ENCODE measurements at places on chromosomes 7 and 10.

- no peak for DNase-seq
Measured at GRCh38 chr10:128009372-128010126, 102.6 kb downstream of the PTPRE start.

GRCh38 chr10:110916554-110917346 lies 2.2 kb downstream of the BBIP1 start:
- no peak for DNase-seq

DNA sequence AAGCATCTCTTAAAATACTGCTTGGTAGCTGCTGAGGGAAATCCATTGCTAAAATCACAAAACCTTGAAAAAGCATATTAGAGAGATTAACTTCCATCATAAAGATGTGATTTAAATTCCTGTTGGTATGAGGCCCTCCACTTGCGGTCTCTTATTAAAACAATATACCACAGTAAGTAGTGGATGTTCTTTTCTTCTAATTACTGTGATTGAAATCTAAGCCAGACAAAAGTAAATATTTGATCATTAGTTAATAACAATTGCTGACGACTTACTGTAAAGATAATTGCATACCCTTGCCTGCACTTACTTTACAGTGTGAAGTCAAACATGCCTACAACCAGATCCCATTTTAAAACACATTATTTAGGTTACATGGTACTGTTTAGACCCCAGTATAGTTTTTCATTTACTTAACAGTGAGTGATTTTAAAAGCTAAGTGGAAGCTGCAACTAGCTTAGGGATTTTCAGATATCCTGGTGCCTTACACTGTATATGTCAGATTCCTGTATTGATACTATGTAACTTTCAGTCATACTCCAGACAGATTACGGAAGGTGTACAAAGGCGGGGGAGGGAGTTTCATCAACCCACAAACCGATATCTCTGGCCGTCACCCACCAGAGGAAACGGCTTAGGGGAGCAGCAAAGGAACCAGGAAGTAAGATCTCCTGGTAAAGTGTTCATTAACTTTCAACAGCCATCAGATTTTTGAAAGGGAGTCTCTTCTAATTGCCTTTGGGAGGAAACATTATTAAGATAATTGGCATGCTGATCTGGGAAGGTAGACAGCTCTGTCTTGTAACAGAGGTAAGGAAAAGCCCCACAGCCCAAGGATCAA lies 986 bp downstream of the NRP1 start:
- peak; percentile 49 for DNase-seq

DNA sequence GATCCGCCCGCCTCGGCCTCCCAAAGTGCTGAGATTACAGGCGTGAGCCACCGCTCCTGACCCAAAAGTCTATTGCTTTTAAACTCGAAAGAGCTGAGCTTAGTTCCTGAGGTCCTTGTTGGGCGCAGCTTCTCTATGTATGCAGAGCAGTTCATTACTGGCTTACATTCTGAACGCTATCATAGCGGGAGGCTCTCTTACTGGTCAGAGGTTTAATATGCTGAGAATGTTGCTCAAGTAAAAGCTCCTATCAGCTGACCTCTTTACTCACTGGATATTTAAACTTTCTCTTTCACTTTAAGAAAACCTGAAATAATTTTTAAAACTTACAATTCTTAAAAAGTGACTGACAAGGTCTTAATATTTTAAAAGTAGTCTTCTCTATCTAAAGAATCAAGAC lies 160.8 kb upstream of the WNT16 start:
- no peak for DNase-seq

GRCh38 chr10:125661941-125662515 lies 20.9 kb downstream of the TEX36 start:
- DNase-seq, result no peak

- no peak for DNase-seq
Measured at GRCh38 chr7:155231941-155232340, 65.7 kb upstream of the INSIG1 start.

DNA sequence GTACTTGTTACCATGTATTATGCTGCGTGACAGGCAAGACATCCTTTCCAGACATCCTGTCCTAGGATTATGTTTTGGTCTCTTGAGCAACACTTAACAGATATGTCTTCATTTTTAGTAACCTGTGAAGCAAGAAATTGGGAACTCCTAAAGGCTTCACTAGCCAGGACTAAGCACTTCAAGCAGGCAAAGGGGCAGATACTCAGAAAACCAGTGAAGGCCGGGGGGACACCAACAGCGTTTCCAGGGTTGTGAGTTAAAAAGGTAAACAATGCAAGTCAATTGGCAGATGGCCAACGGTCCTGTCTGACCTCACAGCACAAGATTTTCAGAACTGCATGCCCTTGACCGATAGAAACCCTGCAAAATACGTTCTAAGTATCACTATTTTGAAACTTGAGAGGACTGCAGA lies 77.6 kb upstream of the SFMBT2 start:
- DNase-seq, result no peak

DNA sequence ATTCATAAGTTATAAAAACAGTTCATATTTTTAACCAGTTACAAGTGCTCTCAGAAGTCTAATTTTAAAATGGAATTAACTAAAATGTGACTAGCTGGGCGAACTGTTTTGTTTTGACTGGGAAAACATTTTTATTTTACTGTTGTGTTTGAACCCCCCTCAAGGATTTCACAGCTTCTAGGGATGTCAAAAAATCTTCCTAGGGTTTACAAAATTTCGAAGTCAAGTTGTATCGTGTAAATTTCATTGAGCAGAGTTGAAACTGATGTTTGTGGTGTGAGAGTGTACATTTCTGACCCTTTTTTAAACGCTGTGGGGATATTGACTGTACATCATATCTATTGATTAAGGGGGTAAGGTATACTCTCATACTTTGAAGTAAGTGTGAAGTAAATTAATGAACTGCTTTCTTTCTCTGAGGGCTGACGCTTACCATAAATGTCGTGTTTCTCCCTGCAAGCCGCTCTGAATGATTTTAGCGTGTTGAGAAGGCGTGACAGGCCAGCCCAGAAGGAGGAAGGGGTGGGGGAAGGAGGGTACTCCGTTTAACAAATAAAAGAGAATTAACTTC lies 1.8 kb upstream of the SP8 start:
- DNase-seq, result no peak

GRCh38 chr10:122044713-122045112 lies 55.8 kb downstream of the TACC2 start:
- DNase-seq, result no peak

GRCh38 chr10:104257235-104257634 lies 2.5 kb downstream of the GSTO1 start:
- DNase-seq, result no peak

DNA sequence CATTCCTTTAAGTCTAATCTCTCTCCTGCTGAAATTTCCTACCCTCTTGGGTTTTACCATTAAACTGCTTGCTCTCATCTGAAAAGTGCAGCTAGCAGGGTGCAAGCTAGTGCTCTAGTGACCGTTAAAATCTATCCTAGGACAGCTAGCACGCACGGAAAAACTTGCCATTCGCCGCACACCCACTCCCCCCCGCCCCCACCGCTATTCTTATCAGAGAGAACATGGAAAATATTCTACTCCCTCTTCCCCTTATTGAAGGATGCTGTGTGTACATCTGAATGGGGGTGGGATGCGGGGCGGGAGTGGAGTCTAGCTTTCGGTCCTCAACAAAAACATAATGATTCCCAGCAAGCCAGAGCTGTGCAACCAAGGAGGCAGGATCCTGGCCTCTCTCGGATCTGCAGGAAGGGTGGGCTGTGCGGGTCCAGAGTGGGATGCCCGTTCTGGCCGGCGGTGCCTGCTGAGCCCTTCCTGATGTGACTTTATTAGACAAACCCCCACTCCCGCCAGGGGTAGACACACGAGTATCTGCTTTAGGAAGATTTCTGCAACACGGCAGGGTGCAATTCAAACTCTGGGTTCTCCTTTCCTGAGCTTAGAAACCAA lies 1.1 kb upstream of the ADRA2A start:
- no peak for DNase-seq

DNA sequence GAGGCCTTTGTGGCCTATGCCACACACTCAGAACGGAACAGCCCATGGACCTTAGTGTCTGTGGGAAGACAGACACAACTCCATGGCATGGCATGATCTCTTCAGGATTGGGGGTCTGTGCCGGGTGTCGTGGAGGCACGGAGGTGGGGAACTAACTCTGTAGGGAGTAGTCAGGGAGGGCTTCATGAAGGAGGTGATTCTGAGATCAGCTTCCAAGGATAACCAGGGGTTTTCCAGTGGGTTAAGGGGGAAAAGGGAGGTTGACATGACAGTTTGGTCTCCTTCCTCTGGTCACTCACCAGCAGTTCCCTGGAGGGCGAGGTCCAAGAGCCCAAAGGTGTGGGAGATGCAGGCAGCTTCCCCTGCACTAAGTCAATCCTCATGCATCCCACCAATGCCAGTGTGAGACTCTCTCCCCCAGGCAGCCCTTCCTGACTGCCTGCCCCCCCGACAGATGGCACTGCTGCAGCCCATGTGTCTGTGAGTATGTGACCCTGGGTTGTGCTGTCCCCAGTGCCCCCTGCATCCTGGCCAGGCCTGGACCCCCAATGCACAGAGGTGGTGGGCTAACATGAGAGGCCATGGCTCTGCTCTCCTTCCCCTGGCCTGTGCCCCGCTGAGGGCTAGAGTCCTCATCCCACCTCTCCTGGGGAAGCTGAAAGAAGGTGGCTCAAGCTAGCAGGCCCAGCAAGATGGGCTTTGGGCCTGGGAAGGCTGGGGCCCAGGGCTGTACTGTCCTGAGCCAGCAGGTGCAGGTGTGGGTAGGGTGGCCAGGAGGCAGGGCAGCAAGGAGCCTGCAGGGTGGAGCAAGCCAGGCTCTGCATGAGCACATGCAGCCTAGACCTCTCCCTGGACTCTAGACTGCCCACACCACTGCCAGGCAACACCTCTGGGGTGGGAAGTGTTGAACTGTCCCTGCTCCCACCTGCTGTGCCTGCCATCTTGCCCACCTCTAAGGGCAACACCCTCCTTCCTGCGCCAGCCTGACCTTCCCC lies 39.7 kb downstream of the RASGEF1A start:
- DNase-seq, result no peak

GRCh38 chr7:6015917-6016652 lies 7.0 kb downstream of the AIMP2 start:
- DNase-seq, result peak; percentile 58

DNA sequence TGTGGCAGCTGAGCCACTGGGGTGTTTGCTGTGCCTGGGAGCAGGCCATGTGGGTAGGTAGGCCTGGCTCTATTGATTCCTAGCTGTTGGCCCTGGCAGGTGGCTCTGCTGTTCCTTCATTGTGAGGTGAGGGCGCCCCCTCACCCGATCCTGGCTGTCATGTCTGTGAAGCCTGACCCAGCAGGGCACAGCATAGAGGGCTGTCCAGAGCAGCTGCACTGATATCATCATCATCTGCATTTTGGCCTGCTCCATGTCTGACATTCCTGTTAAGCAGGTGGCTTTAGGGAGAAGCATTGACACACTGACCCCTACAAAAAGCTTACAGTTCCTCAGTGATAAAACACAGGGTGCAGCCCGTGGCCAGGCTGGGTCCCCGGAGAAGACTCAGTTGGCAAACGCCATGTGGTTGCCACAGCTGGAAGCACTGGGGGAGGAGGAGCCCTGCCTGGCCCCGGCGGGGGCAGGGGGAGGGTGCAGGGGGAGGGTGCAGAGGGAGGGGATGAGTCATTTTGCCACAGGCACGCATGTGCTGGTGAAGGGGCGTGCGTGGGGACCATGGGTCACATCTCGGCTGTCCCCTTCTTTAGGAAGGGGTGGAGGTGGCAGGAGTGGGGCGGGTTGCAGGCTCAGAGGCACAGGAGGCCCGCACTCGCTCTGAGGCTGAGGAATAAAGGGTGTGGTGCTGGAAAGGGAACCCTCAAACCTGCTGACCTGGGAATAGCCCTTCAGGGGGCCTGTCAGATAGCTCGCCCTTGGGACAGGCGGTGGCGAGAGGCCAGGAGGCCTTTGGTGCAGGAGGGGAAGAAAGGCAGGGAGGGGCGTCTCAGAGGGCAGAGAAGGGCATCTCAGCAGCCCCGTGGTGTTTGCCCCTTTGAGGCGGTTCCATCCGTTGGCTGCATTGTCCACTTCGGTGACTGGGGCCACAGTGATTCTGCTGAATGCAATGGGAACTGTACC lies 31.6 kb downstream of the IKZF1 start:
- DNase-seq, result peak; percentile 94

DNA sequence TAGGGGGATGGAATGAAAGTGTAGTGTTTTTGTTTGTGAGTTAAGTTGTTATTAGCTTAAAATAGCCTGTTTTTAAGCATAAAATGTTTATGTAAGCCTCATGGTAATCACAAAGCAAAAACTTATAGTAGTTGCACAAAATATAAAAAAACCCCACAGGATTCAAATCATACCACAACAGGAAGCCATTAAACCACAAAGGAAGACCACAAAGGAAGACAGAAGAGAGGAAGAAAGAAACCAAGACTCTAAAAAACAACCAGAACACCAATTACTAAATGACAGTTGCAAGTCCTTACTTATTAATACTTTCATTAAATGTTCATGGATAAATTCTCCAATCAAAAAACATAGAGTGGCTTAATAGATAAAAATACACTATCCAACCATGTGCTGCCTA lies 63.6 kb downstream of the ANKRD7 start:
- DNase-seq, result peak; percentile 76

GRCh38 chr7:150983893-150984368 lies 5.8 kb upstream of the KCNH2 start:
- DNase-seq, result peak; percentile 35

GRCh38 chr7:100892364-100893317 lies 3.0 kb downstream of the ACHE start:
- DNase-seq, result no peak

DNA sequence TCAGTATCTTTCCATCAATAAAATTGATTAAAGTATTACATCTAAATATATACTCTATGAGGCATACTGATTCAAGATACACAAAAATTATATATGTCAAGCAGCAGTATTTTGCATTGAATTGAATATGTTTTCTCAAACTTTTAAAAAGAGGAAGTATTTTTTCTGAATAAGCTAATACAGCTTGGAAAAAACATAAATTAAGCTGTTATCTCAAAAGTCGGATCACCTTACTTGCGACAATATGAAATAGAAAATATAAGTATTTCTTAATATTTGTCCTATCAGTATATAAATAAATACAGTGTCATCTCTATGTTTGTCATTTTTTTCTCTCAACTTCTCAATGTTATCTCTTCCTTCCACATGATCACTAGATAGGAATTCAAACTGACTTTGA lies 139.3 kb downstream of the MBL2 start:
- DNase-seq, result no peak
